ENCODE measurements at places on chromosomes 3 and 15.

DNA sequence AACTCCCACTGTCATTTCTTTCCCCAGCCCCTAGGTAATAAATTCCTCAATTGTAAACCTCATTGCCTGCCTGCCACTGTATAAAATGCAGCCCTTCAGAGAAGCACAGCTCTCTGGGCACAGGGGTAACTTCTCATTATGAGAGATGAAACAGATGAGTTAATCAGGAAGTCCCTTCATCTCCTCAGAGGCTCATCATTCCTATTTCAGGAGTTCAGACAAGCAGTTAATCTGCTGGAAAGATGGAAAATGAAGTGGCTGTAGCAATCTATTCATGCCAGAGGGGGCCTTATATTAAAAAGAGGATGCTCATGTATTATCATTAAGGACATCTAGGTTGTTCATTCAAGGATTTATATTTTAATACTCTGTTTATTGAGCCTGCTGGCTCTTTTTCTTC lies 519.5 kb upstream of the LMCD1 start:
- DNase-seq, result no peak

DNA sequence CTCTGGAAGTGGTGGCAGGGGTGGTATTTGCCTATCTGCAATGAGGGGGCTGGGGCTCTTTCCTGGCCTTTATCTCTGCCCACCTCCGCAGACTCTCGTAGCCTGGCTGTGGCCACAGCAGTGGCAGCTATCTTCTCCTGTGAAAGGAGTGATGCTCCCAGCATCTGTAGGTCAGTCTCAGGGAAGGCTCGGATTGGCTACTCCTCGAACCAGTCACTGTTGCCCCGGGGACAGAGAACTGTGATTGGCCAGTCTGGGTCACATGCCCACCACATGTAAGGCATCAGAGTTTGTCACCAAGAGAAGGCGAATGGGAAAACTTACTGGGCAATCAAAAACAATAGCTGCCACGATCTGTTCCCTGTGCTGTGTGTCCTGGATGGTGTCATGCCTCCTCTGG lies 30.1 kb upstream of the FGD5 start:
- no peak for DNase-seq

- DNase-seq, result no peak
Observed at GRCh38 chr15:50009634-50010033, 109.4 kb downstream of the ATP8B4 start.

DNA sequence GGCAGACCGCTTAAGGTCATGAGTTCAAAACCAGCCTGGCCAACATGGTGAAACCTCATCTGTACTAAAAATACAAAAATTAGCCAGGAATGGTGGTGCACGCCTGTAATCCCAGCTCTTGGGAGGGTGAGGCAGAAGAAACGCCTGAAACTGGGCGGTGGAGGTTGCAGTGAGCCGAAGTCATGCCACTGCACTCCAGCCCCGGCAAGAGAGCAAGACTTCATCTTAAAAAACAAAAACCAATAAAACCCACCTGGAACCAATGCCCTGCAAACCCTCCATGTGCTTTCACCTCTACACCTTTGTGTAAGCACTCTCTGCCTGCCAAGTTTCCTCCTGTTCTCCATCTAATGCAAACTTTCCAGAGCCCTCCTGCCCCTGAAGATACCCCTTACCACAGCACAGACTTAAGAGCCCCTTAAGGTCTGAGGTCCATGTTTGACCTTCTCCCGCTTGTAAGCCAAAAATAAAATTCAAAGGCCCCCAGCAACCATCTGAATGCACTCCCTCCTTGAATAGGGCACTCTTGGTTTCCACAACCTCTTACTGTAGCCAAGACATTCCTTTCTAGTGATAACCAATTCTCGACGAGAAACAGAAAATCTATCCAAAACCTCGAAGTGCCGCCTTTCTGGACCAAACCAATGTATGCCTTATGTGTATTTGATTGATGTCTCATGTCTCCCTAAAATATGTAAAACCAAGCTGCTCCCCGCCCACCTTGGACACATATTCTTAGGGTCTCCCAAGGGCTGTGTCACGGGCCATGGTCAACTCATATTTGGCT lies 3.0 kb downstream of the RPL32 start:
- DNase-seq, result no peak

GRCh38 chr3:43214616-43215015 lies 71.7 kb upstream of the SNRK start:
- no peak for DNase-seq

GRCh38 chr15:97023488-97023844 lies 693.0 kb downstream of the NR2F2 start:
- no peak for DNase-seq

GRCh38 chr15:84783493-84784251 lies 33.5 kb upstream of the ALPK3 start:
- DNase-seq, result no peak

- no peak for DNase-seq
Observed at GRCh38 chr3:134965865-134966481, 170.9 kb downstream of the EPHB1 start.

DNA sequence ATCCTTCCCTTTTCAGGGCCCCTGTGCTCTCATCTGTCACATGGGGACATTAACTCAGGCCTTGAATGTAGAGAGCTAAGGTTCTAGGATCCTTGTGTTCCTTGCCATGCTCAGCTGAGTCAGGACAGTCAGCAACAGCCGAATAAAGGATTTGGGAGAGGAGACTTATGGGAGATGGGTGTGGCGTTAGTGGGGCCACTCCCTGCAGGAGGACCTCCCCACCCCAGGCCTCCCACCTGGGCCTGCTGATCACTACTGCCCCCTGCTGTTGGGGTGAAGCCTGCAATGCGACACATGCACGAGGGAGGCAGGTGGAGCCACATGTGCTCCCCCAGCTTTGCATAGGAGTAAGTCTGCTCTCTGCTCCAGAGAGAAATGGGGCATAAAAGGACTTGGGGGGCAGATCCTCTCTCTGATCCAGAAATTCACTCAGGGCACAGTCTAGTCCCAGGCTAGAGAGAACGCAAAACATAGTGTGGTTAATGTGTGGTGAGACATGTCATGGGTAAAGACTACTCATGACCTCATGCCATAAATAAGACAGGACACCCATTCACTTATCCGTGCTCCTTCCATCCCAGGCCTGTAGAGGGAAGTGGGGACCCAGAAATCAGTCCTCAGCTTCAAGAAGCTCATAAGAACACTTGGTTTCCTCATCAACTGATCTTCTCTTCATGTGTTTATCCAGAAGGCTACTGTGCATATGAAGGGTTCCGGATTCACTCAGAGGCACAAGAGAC lies 19.4 kb downstream of the RBP1 start:
- no peak for DNase-seq
